ENCODE measurements at places on chromosomes 1 and 21.
A peak's percentile ranks its signal among the peaks of the same experiment; 100 is the strongest.

GRCh38 chr21:33063375-33063883 is 6.5 kb upstream of the OLIG1 start:
- no peak for DNase-seq

DNA sequence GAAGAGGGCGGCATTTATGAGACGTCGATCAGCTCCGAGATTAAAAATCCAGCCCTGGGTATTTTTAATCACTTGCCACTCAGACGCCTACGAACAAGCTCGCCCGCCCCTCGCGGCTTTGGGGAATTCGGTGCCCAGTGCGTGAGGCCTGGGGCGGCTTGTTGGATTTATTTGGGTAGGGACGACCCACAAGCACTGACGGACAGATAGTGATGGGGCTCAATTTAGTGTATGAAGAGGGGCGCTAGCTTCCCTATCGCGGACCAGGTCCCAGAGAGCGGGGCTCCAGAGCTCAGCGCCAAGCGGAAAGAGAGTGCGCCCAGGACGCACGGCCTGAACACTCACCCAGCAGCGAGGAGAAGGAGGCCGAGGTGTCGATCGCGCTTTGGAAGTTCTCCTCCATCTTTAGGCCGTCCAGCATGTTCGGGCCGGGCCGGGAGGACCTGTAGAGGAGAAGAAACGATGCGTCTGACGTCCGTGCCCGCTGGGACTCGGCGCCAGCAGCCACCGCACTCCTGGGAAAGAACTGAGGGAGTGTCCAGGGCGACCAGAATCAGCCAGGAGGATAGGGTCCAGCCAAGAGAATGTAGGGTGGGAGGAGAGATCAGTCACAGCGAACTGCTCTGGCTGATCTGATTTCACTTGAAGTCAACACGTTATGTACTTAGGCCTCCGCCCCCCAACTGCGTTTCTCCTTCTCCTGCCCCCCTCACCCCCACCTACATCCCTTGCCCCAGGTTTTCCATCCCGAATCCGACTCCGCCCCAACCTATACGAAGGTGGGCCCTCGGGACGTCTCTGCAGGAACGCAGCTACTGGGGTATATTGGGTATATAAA is 1.2 kb downstream of the LMX1A start:
- DNase-seq: no peak

- no peak for DNase-seq
These were observed 183.3 kb upstream of the ADGRL2 start for GRCh38 chr1:81617308-81617967.

DNA sequence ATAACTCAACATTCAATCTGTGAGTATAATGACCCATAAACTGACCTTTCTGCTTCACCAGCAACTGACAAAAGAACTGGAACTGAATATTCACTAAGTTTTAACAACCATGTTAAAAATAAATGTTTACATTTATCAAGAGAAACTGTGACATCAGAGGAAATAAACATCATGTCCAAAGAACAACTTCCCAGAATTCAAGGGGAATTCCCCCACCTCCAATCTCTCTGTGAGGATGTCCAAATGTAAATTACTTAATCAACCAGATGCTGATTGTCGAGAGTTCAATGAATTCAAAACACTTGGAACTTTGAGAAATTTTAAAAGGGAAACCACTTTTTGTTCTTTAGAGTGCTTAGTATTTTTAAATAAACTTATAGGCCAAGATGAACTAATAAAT is 365.6 kb upstream of the ADGRL2 start:
- no peak for DNase-seq

DNA sequence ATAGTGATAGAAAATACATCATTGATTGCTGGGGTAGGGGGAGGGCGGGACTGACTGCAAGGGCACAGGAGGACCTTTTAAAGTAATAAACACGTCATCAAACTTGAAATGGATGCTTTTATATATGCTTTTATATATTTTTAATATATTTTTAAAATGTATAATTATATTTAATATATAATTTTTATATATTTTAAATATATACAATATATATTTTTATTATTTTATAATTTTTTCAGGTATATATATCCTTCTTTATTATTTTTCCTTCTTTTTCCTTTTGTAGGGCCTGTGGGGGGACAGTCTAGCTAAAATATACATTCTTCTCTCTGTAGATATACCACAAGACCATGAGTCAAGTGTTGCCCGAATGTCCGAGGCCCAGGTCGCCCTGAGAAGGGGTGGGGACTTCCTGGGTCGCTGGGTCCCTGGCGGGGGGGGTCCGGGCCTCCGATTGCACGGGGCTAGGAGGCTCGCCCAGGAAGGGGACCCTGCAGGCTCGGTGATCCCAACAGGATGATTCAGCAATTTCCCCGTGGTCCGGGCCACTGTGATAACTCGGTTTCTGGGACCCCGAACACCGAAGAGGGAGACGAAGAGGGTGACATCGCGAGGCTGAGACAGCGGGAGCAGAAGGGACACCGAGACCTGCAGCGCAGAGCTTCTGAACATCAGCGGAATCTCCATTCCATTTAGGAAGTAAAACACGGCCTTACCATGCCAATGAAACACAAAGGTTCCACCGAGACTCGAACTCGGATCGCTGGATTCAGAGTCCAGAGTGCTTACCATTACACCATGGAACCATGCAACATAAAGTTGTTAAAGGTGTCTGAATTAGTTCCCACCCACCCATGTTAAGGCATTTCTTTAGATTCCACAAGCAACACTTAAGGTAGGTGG is 112.5 kb upstream of the NBPF11 start:
- peak; percentile 46 for DNase-seq

DNA sequence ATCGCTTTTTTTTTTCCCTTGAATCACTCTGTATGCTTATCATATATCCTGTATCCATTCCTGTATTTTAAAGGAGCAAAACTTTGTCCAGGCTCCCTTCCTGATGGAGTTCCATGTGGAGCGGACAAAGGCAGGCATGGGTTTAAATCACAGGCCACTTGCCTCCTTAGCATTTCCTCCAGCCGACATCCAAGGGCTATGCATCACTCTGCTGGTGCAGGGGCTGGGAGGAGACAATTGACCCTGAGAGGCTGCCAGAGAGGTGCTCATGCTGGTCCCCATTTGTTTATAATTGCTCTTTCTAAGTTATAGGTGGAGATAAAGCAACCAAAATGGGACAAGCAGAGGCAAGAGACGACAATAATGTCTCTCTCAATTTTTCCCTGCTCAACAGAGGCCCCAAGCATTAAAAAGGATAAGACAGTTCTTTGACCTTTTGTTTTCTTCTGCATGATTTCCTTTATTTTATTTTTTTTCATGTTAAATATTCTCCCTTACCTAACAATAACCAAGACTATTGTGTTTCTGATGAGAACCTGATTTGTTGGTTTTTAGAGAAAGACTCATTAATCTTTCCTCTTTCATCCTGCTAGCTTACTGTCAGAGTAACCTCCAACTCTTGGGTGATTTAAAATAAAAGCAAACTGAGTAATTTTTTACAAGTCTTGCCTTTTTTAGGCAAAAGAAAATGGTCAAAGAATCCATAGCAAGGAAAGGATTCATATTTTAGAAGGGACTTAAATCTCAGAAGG is 353.7 kb downstream of the ADGRL2 start:
- no peak for DNase-seq
